ENCODE measurements at places on chromosomes 6 and 20. TPM values are rescaled to one million over a fixed set of nuclear protein-coding genes. Genes with fewer than 3 reads are reported as not detected.

Gene STMND1
- polyA plus RNA-seq = 0.59 TPM

Gene INSM1
- 9.4 TPM for polyA plus RNA-seq

Gene TMEM217
- polyA plus RNA-seq = not detected

Gene CLIC5
- polyA plus RNA-seq = not detected

Gene MYL9
- polyA plus RNA-seq = not detected

Gene GSTA3
- not detected for polyA plus RNA-seq

Gene RPL7L1
- 88.5 TPM for polyA plus RNA-seq

Gene SLC12A5
- polyA plus RNA-seq = 53.1 TPM

Gene TNF
- not detected for polyA plus RNA-seq

Gene RWDD2A
- polyA plus RNA-seq = 6.3 TPM

Gene RHAG
- not detected for polyA plus RNA-seq

Gene PNPLA1
- 0.26 TPM for polyA plus RNA-seq

Gene OXT
- not detected for polyA plus RNA-seq

Gene OR12D3
- not detected for polyA plus RNA-seq

Gene SLC22A7
- polyA plus RNA-seq = 2.4 TPM

Gene TEAD3
- polyA plus RNA-seq = 0.10 TPM

Gene CMTR1
- 65.0 TPM for polyA plus RNA-seq

Gene DXO
- polyA plus RNA-seq = 20.0 TPM
